ENCODE measurements at places on chromosomes 5 and 9.

- DNase-seq, result no peak
These were observed 54.1 kb downstream of the MRPS30 start for GRCh38 chr5:44862808-44863207.

DNA sequence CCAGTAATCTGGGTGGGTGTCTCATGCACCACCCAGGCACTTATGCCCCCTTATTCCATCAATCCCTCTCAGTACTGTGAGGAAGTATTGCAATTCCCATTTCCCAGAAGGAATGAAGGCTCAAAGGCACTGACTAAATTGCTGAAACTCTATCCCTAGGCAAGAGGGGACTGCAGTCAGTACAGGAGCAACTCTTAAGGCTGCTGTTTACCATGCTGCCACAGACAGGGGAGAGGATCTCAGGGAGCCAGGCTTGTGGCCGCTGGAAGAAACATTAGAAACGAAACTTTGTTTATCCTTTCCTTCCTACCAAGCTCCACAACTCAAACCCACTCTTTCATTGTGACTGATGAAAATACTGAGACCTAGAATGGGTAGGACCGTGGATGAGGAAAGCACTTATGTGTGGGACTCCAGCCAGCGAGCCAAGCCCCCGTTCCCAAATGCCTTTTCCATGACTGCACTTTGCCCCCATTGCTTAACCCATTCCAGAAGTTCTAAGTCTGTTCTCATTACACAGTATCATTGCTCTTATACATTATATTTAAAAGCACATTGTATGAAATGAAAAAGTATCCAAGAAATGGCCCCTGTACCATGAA lies 54.3 kb downstream of the TLE1 start:
- no peak for DNase-seq

DNA sequence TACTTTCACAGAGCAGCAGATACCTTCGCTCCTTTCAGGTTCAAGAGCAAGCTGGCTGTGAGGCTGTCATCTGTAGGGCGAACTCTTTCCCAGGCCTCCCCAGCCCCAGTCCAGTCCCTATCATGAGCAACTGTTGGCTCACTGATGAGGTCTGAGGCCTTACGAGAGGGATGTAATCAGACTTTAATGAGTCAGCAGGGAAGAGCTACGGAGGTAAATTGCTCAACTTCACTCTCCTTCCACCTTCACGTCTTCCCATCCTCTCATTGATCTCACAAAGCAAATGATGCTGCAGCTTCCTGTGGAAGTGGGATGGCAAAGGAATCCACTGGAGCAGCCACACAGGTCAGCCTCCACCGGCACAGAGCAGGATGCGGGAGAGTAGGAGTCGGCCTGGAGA lies 130.7 kb upstream of the TBCA start:
- DNase-seq, result no peak

GRCh38 chr9:76572151-76572550 lies 113.2 kb downstream of the GCNT1 start:
- no peak for DNase-seq

GRCh38 chr5:65868509-65868908 lies 57.9 kb upstream of the ERBIN start:
- no peak for DNase-seq

GRCh38 chr5:169339869-169340268 lies 38.9 kb upstream of the SLIT3 start:
- DNase-seq, result no peak

- DNase-seq, result no peak
These were observed 1.6 kb downstream of the NREP start for GRCh38 chr5:111755345-111755941.

GRCh38 chr5:96146675-96147074 lies 185.0 kb upstream of the ELL2 start:
- DNase-seq, result no peak

- no peak for DNase-seq
These were observed 113.3 kb downstream of the SCAMP1 start for GRCh38 chr5:78473751-78474150.

DNA sequence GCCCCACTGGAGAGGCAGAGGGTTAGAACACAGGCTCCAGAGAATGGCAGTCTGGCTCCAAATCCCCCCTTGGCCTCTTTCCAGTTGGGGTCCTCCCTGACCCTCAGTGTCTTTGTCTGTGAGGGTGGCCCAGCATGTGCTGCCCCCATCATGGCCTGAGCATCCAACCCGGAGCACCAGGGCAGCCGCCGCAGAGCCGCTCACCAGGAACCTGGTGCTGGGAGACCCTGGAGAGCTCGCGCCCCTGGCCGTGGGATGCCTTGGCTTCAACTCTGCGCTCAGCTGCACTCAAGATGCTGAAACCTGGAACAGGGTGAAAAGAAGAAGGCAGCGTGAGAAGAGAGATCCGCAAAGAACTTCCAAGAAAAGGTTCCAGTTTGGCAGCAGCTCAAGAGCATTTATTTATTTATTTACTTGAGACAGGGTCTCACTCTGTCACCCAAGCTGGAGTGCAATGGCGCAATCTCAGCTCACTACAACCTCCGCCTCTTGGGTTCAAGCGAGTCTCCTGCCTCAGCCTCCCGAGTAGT lies 3.8 kb downstream of the CCDC187 start:
- no peak for DNase-seq

DNA sequence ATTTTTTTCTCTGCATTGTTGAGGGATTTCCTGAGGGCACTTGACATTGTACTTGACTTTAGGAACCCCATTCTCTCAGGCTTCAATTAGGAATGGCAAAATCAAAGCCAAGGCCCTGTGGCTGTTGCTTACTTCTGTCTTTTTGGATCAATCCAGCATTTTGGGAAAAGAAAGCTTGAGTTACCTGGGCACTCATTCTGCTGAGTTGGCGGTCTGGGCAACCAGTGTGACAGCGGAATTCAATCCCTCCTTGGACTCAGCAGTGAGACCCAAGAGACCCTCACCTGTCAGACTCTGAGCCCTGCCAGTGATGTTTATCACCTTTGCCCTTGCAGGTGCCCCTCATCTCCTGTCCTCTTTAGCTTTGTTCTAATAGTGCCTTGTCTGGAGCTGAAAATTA lies 225.3 kb downstream of the PAPPA start:
- DNase-seq, result no peak

GRCh38 chr9:127654619-127655018 lies 42.5 kb downstream of the STXBP1 start:
- no peak for DNase-seq

- no peak for DNase-seq
These were observed 51.4 kb downstream of the COL23A1 start for GRCh38 chr5:178538741-178539229.

DNA sequence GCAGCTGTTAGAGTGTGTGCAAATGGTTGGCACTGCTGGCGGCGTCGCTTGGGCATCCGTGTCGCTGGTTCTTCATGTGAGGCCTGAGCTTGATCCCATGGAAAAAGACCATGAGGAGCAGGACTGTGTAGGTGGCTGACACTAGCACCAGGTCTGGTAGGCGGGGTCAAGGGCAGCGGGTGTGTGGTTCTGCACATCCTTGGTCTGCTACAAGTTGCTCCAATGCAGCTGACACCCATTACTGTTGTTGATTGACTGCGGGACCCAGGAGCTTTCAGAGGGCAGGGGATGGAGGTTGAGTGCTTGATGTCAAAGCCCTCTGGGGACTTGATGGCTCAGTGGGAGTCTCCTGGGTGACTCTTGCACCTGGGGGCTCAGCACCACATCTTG lies 29.0 kb upstream of the PITX1 start:
- no peak for DNase-seq
